GM10248 (cell line): ENCODE measurements at places on chromosomes 16 and 17.

- DNase-seq: no peak
These were observed 47.3 kb downstream of the TTC19 start for GRCh38 chr17:16046966-16047365.

DNA sequence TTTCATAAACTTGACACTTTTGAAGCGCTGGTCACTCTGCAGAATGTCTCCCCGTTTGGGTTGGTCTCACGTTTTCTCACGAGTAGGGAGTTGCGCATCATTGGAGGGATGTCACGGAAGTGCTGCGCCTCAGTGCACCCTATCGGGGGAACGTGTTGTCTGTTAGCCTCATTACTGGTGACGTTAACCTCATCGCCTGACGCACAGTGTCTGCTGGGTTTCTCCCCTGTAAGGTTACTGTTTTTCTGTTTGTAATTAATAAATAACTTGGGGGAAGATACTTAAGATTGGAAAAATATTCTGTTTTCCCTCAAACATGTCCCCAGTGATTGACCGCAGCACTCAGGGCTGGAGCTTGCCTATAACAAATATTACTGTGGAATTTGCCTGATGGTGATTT is 26.7 kb downstream of the VAC14 start:
- no peak for DNase-seq

DNA sequence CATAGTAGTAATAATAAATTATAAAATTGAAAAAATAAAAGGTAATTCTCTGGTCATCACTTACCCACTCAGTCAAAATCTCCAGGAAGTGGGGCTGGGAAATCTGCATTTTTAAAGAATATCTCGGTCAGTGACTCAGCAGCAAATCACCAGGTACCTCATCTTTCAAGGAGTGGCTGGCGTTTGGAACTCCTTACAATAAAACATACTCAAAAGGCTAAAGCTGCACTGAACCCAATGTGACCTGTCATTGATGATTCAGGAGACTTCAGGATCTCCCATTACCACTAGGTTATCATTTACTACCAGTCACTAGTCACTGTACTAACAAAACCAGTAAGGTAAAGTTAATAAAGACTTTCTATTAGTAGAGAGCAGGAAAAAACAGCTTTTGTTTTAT is 21.5 kb upstream of the RFFL start:
- DNase-seq: no peak

- DNase-seq: no peak
These were observed 1.3 kb downstream of the METTL23 start for GRCh38 chr17:76727745-76728456.

DNA sequence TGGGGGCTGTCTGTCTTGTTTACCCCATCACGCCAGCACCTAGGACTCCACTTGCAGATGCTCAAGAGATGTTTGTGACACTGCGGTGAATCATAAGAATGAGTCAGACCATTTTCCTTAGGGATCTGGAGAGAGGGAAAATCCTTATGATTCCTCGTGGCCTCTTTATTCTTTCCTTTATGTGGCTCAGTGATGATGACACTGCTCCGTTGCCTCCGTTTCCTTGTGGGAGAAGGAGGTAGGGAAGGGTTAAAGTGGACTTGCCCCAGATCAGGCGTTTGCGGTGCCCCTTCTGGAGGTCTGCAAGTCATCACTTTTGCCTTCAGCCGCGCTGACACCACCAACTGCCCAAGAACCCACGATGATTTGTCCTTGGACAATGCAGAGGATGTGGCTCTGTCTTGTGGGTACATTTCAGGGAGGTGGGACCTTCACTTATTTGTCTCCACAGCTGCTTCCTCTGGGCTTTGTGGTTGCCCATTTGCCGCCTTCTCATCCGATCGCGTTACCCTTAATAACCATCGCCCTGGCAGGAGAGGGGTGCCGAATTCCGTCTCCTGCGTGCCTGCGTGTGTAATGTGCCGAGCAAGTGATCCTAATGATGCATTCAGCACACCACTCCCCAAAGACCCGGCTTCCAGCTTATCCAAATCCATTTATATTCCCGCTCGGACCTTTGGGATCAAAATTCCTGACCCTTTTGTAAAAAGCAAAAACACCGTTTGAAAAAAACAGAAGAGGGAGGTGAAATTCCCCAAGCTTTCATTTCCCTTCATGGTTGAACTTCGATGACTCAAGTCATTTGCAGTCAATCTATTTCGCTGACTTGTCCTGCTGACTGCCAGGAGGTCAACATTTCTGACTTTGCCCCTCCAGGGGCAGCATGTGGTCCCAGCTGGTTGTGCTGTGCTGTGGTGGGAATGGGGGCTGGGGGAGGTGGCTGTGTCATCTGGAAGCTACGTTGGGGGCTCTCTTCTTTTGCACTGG is 87.2 kb upstream of the IRX3 start:
- no peak for DNase-seq

DNA sequence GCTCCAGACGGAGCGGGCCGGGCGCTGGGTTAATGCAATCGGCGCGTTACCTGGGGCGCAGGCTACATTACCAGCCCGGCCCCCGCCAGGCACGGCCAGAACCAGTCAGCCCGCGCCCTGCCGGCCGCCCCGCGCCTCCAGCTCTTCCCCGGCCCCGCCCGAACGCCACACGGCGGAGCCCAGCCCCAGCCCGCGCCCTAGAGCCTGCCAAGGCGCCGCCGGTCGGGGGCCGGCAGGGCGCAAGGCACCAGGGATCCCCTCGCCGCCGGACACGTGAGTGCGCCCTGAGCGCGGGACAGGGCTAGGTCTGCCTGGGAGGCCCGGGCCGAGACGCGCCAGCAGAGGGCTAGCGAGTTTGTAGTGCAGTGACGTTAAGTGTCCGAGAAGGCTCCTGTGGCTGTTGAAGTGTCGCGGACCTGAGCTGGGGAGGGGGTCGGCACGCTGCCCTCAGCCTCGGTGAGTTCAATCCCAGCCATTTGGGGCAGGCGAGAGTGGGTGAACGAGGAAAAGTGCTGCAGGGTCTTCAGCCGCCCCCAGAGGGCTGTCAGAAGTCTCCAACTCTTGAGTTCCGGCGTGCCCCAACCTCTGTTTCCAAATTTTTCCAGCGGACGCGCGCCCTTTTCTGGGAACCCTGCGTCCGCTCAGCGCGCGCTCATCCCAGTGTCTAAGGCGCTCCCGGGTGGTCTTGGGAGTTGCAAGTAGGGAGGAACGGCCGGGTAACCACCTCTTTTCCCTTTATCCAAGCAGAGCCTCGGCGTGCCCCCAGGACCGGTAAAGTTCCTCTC is at the start of gene SLC6A2:
TSS of gene SLC6A2 (plus strand) at position 92 of the 785 bp plus-strand sequence. CDS start 707 bp downstream, outside the sequence.
- DNase-seq: no peak

- DNase-seq: no peak
These were observed 481 bp upstream of the GLTPD2 start for GRCh38 chr17:4788159-4788806.

DNA sequence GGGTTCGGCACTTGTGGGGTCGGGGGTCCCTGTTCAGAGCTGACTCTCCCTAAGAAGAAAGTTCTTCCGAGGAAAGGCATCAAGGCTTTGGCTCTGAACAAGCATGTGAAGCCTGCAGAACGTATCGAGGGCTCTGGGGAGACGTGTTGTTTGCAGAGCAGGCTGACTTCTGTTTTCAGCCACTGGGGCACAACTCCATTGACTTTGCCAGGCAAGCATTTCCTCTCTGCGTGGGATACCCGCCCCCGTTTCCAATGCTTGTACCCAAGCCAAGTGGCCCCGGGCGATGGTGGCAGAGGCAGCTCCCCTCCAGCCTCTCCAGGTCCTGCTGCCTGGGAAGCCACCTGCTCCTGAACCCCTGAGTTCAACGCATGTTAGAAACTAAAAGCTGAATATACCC is 255.7 kb downstream of the RBFOX3 start:
- no peak for DNase-seq

DNA sequence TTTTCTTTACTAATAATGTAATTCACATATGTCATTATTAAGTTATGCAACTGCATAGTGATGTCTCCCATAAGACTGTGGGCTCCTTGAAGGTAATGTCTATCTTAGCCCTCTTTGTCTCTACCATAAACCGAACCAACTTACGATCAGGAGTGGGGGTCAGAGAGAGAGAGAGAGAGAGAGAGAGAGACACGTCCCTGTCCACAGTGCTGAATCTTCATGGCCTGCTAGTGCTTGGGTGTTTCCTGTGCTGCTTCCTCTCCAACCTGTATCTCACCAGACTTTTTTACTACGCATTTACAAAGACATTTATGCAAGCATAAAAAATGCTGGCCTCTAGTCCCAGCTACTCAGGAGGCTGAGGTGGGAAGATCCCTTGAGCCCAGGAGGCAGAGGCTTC is 52.2 kb upstream of the HAPSTR1 start:
- DNase-seq: no peak

DNA sequence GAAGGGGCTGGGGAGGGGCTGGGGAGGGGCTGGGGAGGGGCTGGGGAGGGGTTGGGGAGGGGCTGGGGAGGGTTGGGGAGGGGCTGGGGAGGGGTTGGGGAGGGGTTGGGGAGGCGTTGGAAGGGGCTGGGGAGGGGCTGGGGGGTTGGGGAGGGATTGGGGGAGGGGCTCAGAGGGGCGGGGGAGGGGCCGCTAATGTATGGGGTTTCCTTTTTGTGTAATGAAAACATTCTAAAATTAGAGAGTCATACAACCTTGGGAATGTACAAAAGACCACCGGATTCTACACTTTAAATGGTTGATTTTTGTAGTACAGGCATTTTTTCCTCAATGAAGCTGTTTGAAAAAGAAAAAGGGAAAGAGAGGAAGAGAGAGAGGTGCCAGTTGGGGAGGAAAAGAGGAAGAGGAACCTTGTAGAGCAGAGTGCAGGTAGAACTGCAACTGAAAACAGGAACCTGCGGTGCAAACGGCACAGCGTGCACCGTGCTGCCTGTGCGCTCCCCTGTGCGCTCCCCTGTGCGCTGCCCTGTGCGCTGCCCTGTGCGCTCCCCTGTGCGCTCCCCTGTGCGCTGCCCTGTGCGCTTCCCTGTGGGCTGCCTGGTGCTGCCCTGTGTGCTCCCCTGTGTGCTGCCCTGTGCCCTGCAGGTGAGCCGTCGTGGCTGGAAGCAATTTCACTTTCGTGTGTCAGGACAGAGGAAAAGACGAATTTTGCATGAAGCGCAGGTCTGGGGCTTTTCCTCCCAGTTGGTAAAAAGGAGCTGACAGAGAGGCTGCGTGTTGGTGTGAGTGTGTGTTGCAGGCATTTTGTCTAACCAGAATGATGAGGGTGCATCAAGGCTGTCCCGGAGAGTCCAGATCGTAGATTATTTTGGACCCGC is 40.8 kb downstream of the METRNL start:
- DNase-seq: peak; percentile 85

GRCh38 chr17:6677946-6678345 is 26.4 kb downstream of the C17orf100 start:
- no peak for DNase-seq

DNA sequence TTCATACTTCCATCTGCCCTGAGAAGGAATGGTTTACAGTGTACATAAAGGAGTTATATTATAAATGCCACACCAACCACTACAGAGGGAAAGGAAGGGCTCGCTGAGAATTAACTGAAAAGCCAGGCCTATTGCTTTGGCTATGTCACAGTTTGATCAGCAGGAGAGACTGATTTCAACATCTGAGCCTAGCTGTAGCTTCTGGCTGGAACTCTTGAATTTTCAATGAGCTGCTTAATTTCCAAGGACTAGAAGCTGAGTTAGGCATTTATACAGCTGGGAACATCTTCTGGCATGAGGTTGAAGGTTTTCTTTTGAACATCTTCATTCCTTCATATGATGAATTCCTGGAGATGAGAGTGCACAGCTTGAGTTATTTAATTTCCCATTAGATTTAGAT is 47.6 kb upstream of the GNAO1 start:
- DNase-seq: no peak

DNA sequence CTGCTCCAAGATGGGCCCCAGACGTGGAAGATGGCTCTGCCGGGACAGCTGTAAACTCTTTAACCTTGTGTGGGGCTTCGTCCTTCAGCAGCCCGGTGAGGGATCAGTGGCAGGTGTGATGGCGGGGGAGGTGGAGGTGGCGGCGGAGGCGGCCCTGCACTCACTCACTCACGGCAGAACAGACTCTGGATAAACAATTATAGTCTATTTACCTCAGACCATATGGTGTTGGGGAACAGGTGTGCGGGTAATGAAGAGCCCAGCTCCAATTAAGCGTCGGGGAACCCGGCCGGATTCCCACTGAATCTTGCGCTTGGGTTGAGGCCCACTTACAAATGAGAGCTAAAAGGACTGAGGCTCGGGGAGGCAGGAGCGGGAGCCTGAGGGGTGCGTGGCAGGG is 104.3 kb upstream of the SDK2 start:
- DNase-seq: no peak

DNA sequence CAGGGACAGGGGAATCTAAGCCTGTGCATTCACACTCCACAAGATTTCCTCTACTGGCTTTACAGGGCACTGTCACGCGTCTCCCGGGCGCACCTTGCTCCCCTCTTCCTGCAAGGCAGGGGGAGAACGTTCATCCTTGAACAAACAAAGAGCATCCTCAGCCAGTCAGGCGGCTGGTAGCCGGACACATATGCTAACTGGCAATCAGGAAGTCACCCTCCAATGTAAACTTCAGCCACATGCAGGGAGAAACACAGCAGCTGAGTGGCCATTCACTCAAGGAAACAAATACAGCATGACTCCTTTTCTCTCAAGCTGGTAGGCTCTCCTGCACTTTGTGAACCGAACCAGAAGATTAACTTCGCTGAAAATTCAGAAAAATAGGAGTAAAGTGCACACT is 10.8 kb upstream of the HSBP1 start:
- no peak for DNase-seq

- DNase-seq: no peak
These were observed 4.2 kb downstream of the C16orf90 start for GRCh38 chr16:3490911-3491629.
